ENCODE measurements at places on chromosomes 4 and X.

DNA sequence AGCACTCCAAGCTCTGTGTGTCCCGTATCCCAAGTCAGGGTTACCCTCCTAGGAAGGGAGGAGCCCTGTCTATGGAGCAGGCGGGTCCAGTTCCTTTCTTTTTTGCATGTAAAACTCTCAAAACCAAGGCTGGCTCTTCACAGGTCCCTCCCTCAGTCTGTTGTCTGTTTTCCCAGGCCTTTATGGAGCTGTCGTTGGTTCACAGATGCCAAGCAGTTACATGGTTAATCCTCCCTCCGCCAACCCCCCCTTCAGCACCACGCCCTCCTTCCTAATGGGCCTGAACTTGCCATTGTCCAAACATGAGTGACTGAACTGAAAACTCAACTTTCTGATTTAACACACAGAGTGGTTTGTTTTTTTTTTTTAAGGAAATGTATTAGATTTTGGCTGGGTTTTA lies 148.3 kb downstream of the STOX2 start:
- no peak for DNase-seq

GRCh38 chr4:120281581-120281980 lies 214.9 kb upstream of the MAD2L1 start:
- no peak for DNase-seq

DNA sequence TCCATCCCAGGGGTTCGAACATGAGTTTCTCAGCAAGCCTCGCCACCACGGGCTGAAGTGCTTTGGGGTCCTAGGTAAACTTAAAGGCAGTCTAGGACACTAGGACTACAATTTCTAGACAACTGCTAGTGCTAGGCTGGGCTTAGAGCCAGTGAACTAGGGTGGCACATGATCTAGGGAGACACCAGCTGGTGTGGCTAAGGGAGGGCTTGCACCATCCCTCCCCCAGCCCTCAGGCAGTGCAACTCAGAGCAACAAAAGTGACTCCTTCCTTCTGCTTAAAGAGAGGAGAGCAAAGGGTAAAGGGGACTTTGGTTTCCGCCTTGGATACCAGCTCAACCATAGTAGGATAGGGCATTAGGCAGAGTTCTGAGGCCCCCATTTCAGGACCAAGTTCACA lies 162.5 kb upstream of the AFF2 start:
- DNase-seq, result no peak

DNA sequence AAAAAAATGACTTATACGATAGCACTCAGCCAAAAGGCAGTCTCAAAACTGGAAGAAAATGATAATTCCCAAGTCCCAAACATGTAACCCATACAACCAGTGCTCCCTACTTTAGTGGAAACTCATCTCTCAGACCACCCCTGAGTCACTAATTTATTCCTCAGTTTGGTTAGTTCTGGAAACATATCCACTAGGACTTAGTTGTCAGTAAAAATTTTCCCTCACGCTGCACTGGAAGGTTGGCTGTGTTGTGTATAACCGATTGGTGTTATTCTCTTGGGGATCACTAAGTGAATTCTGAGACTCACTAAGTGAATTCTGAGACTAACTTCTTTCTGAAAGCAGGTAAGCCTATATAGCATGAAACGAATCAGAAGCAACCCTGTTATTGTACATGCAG lies 48.5 kb upstream of the GAB1 start:
- DNase-seq, result no peak

- DNase-seq, result no peak
These were observed 15.0 kb downstream of the CD40LG start for GRCh38 chrX:136662976-136663375.

DNA sequence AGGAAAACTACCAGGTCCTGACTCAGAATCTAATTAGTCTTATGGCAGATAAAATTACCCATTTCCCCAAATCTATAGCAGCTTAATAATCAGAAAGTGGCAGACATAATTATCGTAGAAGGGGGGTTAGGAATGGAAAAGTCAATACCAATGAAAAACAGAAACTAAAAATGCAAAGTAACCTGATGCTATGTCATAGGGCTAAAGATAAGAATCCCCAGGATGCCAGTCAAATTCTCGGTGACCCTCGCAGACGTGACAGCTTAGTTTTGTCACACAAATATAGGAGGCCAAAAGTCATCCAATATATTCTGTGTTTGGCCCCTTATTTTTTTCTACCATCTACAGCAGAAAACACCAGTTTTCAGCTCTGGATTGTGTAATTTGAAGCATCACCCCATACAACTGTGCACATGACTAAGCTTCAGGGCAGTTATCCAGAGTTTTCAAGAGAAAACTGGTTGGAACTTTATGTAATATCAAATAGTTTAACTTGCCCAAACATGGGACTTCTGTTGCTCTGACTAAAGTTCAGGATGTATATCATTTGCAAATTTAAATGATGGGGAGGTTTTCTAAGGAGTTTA lies 30.9 kb downstream of the RASSF6 start:
- no peak for DNase-seq

GRCh38 chrX:23271026-23271425 lies 63.6 kb upstream of the PTCHD1 start:
- no peak for DNase-seq

- no peak for DNase-seq
These were observed 155.0 kb upstream of the ANK2 start for GRCh38 chr4:112894480-112894879.

DNA sequence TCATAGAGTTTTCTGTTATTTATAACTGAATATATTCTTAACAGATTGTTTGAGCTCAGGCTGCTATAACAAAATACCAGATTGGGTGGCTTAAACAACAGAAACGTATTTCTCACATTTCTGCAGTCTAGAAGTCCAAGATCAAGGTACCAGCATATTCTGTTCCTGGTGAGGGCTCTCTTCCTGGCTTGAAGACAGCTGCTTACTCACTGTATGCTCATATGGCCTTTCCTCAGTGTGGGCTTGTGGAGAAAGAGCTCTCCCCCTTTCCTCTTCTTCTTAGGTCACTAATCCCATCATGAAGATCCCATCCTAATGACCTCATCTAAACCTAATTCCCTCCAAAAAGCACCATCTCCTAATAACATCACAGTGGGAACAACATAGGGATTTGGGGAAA lies 117.8 kb downstream of the RASGEF1B start:
- DNase-seq, result no peak

- DNase-seq, result no peak
These were observed 484 bp downstream of the GALNTL6 start for GRCh38 chr4:171813526-171814250.

GRCh38 chr4:113437129-113437528 lies 324.4 kb downstream of the CAMK2D start:
- no peak for DNase-seq

DNA sequence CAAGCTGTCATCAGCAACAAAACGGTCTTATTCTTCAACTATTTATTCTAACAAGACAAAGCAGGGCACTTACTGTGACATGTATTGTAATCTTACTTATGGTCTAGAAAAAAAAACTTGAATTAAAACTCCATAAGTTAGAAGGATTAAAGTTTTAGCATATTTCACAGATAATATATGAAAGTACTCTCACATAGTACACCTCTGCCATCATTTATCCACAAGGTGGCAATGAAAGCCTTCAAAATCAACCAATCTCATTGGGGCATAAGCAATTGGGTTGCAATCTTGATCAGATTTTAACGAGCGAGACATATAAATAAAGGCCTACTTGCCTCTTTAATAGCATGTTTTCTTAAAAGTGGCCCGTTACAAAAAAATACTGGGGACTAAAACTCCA lies 1382.9 kb downstream of the FAM133A start:
- no peak for DNase-seq

- no peak for DNase-seq
These were observed 24.1 kb downstream of the SEC24D start for GRCh38 chr4:118811832-118812231.

DNA sequence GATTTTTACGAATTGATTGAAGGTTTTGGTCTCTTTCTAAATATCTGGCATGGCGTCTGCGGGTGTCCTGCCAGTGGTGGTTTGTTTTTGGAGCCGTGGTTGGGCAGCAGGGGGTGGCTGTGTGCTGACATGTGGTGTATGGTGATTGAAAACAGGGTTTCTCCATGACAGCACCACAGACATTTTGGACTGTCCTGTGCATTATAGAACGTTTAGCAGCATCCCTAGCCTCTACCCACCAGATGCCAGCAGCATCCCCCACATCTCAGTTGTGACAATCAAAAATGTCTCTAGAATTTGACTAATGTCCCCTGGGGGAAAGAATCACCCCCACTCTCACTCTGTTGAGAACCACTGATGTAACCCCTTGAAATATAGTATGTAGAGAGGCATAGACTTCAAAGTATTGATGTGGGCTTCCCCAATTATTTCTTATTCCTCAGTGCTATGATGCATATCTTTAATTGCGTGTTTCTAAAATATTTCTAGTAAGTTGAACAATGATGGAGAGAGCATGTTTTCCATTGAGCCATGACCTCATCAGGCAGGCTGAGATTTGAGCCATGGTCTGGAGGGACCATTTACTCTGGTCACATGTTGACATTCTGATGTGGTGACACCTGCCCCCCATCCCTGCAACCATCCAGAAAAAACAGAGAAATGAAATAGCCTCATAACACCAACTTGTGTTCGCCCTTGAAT lies 77.4 kb upstream of the MID1 start:
- no peak for DNase-seq

DNA sequence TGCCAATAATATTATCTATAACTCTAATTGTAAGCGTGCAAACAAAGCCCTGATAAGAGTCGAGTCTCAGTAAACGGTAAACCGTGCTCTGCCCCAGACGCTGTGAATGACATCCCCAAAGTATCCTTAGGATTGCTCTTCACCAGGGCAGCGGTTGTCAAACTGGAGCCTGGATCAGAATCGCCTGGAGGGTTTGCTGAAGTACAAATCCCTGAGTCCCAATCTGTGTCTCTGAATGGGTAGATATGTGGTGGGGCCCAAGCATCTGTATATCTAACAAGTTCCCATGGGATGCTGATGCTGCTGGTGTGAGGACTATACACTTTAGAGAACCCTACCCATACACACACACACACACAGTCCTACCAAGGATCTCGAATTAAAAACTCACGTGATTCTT lies 813 bp upstream of the APBB2 start:
- no peak for DNase-seq

DNA sequence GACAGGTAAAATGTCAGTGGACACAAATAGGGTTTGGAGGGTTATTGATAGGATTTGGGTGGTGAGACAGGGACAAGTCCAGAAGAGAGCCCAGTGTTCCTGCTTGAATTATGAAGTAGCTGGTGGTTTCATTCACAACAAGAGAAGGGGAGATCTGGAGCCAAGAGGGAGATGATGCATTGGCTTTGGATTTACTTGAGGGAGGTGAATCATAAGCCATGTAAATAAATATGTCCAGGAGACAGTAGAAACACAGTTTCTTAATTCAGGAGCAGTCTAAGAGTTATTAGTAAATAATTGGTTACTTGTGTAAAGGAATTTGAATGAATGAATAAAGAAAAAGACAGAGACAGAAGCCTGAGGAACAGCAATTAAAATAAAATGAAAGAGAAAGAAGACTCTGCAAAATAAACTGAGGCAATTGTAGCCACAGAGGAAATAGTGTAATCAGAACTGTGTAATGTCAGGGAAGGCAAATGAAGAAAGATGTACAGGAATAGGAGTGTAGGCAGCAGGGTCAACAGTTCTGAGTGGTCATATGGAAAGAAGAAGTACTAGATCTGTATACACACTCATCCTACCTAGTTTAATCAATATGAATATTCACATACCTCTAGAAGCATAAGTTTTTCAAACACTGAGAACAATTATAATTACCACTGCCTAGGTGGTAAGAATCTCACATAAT lies 50.2 kb upstream of the CXCL8 start:
- DNase-seq, result no peak

GRCh38 chrX:151694661-151695582 lies at the start of gene PRRG3:
Gene PRRG3, plus strand, starts transcription at chrX:151695458. Its CDS starts 3,357 bp downstream, at chrX:151698815.
- DNase-seq, result no peak

- no peak for DNase-seq
These were observed 508.7 kb downstream of the ZNF674 start for GRCh38 chrX:46036508-46036907.

- DNase-seq, result no peak
These were observed 49.7 kb downstream of the SAT1 start for GRCh38 chrX:23832721-23833120.

- no peak for DNase-seq
These were observed 11.7 kb downstream of the PITX2 start for GRCh38 chr4:110610940-110611831.

DNA sequence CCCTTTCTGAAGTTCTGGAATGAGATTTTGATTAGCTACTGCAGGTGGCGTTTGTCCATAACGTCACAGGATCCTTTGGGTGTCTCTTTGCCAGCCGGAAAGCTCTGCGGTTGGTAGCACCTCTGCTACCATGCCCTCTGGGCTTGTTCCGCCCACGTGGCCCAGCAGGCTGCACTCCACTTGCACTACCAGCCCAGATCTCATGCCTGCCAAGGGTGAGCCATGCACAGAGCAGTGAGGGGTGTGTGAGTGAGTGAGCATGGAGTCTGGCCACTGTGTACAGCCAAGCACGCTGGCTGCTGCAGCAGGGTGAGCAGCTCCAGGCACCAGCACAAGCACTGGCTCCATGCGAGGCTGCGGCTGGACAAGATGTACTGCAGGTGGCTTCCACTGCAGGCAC lies 6.6 kb upstream of the HNRNPD start:
- no peak for DNase-seq

- no peak for DNase-seq
These were observed 81.3 kb downstream of the PLS3 start for GRCh38 chrX:115642311-115642710.

- no peak for DNase-seq
These were observed 46.2 kb downstream of the REELD1 start for GRCh38 chr4:146260521-146260920.

GRCh38 chr4:151676301-151676700 lies 84.5 kb downstream of the GATB start:
- no peak for DNase-seq

DNA sequence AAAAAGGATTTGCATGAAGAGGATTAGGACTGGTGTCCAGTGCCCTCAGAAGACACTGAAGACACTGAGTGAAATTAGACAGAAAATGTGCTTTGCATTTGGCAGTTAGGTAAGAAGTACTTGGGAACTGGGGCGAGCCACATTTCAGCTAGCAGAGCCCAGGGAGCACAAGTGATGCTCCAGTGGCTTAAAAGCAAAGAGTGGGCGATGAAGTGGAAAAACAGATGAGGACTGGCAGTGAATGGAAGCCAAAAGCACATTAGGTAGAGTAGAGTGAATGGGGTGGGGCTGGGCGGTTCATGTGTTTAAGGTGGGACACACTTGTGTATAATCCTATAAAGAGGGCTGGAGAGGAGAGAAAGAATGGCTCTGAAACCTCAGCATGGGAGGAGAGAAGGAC lies 18.4 kb downstream of the DCLK2 start:
- no peak for DNase-seq

DNA sequence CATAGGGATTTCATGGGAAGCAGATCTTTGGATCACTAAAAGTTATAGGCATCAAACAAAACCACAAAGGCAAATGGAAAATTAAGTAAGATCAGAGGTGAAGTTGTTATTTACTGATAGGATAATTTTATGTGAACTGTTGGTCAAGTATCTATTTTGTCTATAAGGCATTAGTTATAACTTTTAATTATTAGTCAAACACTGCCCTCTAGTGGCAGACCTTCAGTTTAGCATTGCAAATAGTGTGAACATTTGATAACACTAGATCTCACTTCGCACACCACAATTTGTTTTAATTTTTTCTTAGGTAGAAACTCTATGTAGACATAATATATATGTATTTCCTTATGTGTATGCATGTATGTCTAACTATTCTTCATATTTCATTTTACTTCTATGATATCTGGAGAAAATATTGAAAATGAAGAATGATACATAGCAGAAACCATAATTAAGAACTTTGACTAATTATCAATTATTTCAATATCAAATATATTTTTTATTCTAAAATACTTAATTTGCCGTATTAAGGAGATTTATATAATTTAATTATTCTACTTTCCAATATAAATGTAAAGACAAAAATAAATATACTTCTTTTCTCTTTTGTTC lies 214.5 kb upstream of the TACR3 start:
- peak; percentile 0 for DNase-seq
